ENCODE measurements at places on chromosomes 6 and 20.

GRCh38 chr6:11869672-11870340, 91.2 kb upstream of the ADTRP start:
- DNase-seq = no peak

DNA sequence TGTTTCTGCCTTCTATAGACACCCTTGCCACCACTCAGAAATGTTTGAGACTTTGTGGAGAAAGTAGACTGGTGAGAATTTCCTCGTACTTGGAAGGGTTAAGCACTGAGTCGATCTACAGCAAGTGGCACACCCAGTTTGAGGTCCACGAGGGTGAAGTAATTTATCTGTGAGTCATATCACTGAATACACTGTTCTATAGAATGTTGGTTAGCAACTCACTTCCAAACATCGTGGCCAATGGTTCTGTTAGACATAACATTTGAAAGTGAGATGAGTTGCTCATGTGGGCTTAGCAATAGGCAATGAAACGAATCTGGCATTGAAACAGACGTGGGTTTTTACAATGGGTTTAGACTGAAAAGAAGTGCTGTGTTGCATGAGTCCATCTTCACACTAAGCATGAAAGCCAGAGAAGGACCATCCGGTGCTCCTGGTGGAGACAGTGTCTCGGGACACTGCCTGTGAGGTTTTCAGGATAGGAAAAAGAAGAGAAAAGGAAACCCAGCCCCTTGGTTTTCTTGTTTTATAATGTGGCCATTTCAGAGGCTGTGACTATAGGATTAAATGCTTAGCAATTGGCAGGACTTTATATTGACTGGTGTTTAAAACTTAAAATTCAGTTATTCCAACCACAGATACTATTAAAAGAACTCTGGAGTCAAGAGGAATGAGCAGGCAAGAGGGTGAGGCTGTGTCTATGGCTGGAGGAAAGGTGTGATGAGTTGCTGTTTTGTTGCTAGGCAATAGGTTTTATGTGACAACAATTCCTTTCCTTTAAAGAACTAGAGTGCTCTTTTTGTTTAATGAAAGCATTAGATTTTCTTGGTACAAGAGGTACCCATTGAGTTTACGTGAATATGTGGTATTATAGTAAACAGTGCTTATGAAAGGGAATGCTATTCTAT, 31.0 kb upstream of the EZR start:
- DNase-seq = no peak

GRCh38 chr6:163889904-163890514, 475.5 kb downstream of the QKI start:
- no peak for DNase-seq

DNA sequence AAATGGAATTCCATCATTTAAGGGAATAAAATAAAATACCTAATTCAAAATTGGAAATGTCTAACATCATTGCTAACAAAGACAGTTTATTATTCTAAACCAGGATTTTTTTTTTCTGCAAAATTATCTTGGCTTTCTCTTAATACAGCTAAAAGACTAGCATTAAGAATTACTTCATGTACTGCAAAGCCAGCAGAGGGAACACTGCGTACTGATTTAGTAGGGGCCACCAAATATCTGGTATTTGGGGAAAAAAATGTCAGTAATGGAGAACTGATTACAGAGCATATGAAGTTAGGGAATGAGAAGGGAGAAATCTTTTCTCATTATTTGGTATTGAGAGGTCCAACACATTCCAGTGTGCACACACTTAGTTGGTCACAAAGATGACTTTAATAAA, 3.2 kb upstream of the SOX4 start:
- no peak for DNase-seq

GRCh38 chr6:114151064-114151690, 180.2 kb upstream of the HDAC2 start:
- no peak for DNase-seq

GRCh38 chr20:63164484-63165355, 51.2 kb downstream of the YTHDF1 start:
- no peak for DNase-seq

DNA sequence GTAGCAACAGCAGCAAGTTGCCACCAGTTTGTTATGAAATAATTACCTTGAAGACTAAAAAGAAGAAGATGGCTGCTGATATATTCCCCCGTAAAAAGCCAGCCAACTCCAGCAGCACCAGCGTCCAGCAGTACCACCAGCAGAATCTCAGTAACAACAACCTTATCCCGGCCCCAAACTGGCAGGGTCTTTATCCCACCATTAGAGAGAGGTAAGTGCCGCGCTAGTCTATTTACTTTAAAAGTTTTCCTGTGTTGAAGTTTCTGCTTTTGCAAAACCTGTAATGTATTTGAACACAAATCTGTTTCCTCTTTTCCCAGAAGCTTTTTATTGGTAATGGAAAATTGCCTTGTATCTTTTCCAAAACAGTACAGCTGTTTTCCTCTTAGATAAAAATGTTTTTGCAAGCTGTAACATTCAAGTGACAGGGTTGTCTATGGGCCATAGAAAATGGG, 725 bp downstream of the BTBD3 start:
- DNase-seq = no peak

- DNase-seq = no peak
These were observed 147.1 kb downstream of the LRFN2 start for GRCh38 chr6:40440053-40440452.

- DNase-seq = no peak
These were observed 149.7 kb downstream of the MTHFD1L start for GRCh38 chr6:151015101-151015700.

DNA sequence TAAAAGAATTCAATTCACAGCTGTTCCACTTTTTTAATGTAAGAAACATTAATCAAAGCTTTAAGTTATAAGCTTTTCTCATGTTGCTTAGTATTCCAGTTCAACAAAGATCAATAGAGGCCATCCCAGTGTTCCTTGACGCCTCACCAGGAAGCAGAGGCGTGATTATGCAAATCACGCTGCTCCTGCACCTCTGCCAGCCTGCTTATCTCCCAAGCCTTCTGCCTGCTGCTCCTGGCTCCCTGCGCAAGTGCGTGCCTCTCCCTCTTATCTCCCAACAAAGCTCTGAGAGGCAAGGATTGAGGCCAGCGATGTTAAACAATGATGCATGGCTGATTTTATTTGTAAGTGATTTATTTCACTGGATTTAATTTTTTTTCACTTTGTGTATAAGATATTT, 42.8 kb downstream of the INSM1 start:
- no peak for DNase-seq

DNA sequence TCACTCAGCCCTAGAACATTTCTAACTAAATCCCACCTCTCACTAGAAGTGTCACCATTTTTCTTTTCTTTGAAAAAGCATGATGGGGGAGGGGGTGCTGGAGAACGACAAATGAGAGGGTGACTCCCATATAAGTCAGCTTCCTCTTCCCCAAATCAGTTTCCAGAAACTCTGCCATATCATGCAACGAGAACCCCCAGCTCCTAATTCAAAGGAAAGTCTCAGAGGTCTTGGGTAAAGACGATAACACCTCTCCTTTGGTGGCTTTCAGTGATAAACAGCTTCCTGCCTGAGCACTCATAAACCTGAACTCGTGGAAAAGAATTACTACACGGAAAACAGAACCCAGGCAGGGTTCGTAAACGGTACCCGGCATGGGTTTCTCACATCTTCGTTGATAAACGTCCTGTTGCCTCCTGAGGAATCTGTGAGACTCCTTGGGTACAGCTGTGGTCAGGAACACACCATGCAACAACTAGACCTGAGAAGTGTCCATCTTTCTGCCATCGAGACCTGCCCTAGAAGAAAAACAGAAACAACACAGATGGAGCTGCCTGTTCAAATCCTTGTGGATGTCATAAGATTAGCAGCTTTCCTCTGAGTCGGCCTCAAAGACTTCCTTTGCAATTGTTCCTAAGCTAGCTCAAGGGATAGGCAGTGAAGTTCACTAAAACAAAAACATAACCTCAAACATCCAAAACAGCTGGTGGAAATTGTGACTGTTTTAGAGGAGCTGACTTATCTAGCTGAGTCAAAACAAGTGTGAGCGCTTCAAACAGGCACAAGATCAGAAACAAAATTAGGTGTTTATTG, 185.8 kb upstream of the PRDM1 start:
- no peak for DNase-seq

DNA sequence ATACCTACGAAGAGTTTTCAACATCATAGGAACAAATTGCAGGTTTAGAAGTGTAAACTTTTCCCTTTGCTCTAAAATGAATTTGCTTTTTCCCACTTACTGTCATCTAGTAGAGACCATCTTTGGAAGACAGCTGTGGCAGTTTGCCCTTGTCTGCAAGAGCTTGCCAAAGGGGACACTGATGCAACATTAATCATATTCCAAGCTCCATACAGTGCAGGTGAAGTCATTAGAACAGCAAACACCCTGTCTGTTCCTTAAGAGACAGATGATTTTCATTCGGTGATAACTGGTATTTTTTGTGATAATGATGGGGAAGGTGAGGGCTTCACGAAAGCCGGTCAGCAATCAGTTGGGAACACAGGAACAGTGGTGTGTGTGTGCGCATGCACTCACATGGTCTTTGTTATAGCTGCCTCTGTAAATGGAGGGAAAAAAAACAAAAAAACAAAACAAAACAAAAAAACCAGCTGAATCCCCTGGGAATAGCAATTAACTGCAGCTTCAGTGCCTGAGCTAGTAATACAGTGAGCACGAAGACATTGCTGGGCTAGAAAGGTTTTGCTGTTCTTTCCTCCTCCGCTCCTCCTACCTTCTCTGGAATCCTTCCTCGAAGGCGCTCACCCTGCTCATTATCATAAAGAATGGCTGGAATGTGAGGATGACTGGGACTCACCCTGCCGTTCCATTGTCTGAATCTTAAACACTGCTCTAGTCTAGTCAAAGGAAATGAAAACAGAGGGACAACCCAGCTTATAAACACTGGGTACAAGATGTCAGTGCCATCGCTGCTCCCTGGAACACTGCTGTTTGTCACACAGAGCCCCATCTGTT, 35.2 kb upstream of the KIF13A start:
- no peak for DNase-seq

DNA sequence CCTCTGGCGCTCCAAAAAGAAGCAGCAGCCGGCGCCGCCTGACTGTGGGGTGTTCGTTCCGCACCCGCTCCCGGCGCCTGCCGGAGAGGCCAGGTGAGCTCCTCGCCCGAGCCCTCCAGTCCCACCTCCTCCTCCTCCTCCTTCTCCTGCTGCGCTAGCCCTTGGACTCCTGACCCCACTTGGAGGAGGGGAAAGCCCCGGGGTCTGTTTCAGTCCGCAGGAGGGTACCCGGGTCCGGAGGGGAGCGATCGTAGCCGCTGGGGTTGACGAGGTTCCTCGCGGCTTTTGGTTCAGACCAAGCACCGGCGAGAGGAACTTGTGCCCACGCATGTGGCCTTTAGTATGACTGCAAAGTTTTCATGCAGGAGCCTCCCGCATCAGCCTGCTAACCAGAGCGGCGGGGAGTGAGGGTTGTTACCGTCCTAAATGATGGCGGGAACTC, 493 bp downstream of the CRYBG1 start:
- no peak for DNase-seq

GRCh38 chr20:48153103-48153502, 367.8 kb upstream of the SULF2 start:
- no peak for DNase-seq

- DNase-seq = no peak
These were observed 15.3 kb downstream of the CD83 start for GRCh38 chr6:14132921-14133275.

DNA sequence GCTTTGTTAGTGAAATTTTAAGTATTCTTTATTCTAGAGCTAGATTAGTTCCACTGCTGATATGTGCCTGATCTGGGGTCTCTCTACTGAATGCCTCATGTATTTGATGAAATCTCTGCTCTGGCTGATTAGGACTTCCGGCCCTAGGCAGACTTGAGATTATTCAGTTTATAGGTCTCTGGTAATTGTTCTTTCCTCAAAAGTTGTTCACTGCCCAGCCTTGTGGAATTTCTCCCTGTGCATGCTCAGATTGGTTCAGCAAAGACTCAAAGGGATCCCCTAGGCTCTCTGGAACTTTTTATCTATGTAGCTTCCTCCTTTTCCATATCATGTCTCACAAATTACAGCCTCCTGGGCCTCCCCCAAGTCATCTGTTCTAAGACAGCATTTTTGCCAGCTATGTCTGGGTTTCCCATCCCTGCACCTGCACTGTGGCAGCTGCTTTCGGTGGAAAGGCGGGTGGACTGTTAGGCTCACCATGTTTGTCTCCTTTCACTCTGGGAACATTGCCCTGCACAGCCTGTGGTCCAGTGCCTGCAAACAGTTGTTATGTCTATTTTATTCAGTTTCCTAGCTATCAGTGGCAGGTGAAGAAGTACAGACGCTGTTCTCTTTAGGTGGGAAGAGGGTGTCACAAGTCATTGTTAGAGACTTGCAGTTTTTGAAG, 73.7 kb downstream of the RPP40 start:
- DNase-seq = no peak

DNA sequence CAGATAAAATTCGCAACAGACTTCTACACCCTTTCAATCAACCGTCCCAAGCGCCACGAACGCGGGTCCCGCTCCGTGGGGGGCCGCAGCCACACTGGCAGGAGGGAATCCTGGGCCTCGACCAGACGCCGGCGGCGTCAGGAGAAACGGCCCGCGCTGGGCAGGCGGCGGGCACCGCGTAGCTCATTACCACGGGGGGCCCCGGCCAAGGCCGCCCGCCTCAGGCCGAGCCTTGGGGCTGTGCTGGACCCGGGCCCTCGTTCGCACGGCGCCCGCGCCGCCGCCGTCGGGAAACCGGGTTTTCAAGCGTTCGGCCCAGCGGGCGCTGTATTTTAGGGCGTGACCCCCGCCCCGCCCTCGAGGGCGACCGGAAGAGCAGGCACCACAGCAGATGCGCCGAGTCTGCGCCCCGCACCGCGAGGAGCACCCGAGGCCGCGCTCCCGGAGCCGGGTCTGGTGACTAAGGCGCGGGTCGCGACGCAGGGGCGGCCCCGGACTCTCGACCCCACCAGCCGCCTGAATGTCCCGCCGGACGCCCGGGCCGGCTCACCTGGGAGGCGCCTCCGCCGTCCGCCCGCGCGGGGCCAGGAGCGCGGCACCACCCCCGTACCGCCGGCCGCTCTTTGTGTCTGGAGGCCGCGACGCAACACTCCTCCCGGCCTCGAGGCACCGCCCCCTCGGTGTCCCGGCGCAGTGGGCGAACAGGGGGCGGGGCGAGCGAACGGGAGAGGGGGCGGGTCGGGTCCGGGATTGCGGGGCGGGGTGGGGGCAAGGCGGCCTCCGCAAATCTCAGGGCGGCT, at the start of gene NINL:
Gene NINL, minus strand, starts transcription at position 627 of the 800 bp plus-strand sequence. CDS start 58,944 bp downstream, outside the sequence.
- DNase-seq = no peak

DNA sequence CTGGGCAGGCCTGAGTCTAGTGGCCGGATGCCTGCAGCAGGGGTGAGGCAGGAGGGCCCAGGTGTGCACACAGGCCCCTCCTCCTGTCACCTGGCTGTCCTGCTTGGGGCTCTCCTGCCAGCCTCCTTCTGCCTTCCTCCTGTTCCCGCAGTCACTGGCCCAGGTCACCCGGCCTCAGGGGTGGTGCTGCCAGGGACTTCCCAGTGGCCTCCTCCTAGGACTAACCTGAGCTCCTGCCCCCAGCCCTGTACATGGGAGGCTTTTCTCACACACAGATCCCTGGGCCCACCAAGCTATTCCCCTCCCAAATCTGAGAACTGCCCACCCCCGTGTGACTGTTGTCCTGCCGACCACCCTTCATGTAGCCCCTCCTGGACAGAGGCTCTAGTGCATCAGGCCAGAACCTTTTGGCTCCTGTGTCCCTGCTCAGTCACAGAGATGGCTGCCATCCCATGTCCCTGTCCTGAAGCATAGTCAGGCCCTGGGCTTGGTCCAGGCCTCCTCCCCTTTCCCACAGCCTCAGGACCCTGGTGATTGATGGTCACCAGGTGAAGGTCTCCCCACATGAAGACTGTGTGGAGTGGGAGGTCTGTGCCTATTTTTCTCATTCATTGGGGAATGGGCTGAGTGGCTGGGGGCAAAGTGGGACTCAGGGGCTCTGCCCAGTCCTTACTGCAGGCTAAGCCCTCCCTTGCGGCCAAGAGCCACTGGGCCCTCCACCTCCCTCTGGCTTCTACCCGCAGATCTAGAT, 1.1 kb upstream of the ULBP1 start:
- DNase-seq = no peak
